ENCODE measurements at places on chromosomes 3 and 15.

DNA sequence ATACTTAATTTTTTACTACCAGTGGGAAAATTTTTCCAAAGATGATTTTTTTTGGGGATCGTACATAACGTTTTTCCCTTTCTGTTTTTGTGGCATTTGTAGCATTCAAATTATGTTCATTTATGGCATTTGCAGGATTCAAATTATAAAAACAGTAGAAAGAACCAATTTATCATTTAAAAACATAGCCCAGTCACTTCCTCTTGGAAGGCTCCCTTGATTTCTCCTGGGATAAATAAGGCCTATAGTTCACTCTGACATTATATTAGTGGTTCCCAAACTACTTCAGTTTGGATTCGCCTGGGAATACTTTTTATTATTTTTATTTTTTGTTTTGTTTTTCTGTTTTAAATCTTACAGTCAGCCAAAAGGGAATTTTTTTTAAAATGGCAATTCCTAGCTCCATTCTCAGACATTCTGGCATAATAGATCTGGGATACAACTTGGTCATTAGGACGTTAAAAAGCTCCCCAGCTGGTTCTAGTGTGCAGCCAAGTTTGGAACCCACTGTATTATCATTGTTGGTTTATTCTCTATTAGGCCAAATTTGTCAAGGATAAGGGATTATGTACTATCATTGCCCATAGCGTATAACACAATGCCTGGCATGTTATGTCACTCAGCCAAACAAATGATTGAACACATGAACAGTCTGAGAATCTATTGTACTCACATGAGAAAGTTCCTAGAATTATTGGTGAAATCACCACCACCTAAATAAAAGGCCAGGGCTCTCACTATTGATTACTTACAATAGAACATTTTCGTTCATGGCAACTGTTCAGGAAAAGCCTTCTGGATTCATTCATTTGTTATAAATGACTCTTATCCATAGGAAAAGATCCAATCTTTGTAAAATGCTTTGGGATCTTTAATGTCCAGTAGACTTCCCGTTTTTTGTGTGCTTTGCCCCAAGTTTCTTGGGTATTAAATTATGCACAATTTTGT is 28.9 kb downstream of the RARB start:
- no peak for DNase-seq

DNA sequence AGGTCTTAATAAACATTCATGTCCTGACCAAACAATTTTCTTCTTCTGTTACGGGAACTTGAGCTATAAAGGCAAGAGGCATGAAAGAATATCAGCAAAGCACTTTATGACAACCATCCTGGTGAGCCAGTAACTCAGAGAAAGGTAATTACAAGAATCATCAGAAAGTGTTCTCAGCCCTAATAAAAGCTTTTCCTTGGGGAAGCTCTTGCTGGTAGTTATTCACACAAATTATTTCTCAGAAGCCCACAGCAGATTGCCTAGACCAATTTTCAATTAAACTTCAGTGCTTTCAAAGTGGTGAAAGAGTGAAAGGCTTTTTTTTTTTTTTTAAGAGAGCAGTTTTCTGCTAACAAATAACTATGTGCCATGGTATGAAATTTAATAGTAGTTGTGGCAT is 60.9 kb upstream of the PEX5L start:
- no peak for DNase-seq

GRCh38 chr3:172749230-172749965 is 1.1 kb upstream of the ECT2 start:
- DNase-seq, result no peak

GRCh38 chr15:81038975-81039607 is 38.4 kb downstream of the TLNRD1 start:
- no peak for DNase-seq

DNA sequence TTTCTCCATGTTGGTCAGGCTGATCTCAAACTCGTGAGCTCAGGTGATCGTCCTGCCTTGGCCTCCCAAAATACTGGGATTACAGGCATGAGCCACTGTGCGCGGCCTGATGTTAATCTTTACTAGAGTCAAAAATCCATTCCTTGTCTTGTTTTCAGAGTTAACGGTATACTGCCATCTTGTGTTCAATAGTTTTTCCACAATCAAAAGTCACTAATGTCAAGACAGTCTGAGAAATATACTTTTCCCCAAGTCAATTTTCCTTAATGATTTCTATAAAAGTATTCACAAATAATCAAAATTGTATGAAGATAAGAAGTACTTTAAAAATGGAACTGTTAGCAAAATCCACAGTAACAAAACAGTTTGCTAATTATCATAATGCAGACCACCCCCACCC is 8.5 kb downstream of the CRBN start:
- no peak for DNase-seq

Measured in 8988T (cell line).